NCI-H1092 (cell line): ENCODE measurements at places on chromosomes 1 and 21.

GRCh38 chr1:157360023-157360390, 192.3 kb downstream of the FCRL5 start:
- no peak for DNase-seq

DNA sequence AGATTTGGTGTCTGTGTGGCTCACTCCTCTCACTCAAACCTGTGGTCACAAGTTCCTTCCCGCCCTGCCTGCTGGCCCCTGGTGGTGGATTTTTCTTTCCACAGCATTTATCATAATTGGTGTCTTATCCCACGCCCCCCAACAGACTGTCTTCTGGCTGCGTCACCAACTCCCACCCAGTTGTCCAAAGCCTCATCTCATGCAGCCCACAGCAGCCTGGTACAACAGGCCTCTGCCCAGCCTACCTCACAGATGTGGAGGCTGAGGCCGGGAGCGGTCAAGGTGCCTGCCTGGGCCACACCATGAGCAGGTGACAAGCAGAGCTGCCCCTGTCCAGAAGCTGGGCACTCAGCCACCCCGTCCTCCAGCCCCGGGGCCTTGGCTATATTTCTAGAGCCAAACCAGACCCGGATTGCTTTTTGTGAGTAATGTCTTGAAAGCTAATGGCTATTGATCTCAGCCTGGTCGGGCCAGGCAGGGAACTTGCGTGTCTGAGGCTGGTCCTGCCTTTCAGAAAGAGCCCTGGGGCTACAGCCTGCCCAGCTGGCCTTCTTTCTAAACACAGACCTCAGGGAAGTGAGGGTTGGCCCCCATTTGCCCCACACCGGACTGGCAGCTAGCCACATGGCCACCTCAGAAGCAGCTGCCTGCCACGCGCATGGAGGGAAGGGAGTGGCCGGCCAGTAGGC, 2.6 kb downstream of the KCNAB2 start:
- no peak for DNase-seq

- no peak for DNase-seq
These were observed 560.5 kb downstream of the KIF26B start for GRCh38 chr1:245715291-245715701.

DNA sequence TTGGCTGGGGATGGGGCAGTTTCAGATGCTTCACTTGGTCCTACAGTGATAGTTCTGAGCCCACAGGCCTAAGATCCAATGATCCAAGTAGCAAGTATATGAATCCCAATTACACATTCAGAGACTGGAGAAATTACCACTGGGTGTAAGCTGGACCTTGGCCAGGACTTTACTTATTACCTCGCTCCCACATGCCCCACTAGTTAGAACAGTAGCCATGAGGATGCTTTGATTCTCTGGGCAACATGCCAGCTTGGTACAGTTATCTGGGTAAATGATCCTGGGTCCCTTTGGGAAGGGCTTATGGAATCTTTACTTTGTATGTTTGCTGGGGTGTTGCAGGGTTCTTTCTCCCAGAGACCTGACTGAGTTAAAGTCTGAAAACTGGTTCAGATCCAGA, 5.0 kb upstream of the FCAMR start:
- peak; percentile 36 for DNase-seq

DNA sequence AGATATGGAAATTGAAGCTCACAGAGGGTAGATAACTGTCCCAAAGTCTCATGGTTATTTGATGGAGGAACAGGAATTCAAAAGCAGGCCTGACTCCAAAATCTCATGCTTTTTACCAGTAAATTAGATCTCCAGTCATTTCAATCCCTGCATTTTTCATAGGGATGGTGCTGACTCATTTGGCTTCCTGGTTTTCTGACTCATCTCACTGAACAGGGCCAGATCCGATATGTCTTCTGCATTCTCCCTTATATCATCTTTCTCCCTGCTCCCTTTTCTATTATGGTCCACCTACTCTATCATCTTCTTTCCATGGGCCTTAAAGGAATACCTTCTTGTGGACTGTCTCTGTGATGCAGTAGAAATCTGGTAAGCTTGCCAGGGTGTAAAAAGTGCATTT, 187.2 kb downstream of the FGGY start:
- DNase-seq, result no peak

GRCh38 chr21:34899302-34899701, 149.8 kb downstream of the RUNX1 start:
- DNase-seq, result no peak
